ENCODE measurements at places on chromosomes 13 and 19.
A peak's percentile ranks its signal among the peaks of the same experiment; 100 is the strongest.

DNA sequence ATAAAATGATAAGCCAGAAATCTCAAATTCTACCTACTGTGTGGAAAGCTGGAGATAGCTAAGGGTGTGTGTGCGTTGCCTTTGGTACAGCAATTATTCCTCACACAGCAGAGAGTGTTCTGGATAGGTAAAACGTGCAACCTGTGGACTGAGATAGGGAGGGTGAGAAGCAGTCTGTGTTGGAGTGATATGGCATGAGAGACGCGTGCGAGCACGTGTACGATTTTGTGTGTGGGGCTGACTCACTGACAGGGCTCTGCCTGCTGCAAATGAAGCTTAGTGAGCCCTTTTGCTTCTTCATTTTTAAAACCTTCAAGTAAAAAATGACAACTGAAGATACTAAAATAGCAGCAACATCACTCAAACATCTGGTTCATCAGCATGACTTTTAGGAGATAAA lies 35.7 kb upstream of the SLC10A2 start:
- no peak for DNase-seq

- DNase-seq, result no peak
Observed at GRCh38 chr19:3163230-3163886, 15.2 kb upstream of the S1PR4 start.

- DNase-seq, result no peak
Observed at GRCh38 chr19:6241680-6242377, 37.9 kb downstream of the MLLT1 start.

- DNase-seq, result no peak
Observed at GRCh38 chr13:79141082-79141481, 265.0 kb downstream of the RBM26 start.

DNA sequence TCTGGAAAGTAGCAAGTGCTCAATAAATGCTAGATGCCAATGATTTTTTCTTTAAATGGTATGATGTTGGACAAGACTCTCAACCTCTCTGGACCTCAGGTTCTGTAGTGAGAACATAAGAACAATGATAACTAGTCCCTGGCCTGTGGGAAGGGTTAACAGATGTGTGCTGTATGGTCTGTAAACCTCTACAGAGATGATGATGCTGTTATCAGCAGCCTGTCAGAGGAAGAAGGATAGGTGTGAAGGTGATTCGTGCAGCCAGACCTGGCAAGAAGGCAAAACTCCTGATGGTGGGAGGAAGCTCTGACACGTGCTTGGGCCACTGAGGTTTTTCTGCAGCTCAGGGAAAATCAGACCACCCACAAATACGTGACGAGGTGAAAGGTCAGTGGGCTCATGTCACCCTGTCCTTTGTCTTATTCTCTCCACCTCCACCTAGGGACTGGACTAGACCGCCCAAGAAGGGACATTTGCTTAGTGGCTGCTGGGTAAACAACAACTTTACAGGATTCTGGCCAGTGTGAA lies 36.7 kb upstream of the UBL3 start:
- no peak for DNase-seq

DNA sequence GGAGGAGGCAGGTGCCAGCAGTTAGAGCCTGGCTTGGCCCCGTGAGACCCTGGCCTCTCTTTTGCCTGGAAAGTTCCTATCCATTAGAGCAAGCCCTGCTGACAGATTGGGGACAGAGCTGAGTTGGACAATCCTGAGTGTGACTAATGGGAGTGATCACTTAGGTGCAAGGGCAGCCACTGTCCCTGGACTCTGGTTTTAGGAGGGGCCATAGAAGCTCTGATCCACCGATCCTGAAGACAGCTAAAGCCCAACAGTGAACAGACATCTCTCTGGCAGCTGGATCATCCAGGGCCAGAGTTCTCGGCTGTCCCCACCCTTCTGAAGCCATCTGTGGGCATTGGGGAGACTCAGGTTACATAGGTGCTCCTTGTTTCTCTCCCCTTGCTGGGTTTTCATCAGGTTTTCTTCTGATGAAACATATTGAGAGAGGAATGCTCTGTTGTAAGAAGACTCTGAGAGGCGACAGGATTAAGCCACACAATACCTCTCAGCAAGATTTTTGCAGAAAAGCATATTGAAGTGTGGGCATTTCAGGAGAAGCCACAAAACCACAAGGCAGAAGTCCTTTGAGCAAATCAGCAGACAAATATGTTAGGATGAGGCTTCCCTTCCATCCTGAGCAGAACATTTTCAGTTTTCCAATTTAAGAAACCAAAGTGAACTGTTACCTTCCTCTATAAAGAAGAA lies 288.0 kb upstream of the MAB21L1 start:
- no peak for DNase-seq

DNA sequence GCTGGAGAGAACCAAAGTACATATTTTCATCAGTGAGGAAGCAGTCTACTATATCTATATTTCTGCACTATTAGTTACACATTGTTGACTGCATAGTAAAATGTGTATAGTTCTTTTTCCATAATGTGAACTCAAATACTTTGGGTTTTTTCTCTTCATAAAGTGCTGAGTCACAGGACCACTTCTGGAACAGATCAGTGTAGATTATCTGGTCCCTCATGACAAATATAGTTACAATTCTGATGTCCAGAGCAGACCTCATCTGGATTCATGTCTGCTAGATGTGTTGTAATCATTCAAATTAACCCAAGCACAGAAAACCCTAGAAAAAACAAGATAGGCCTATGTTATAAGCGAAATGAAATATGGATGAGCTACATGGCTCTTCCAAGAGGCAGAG lies 171.4 kb downstream of the SUCLA2 start:
- no peak for DNase-seq

DNA sequence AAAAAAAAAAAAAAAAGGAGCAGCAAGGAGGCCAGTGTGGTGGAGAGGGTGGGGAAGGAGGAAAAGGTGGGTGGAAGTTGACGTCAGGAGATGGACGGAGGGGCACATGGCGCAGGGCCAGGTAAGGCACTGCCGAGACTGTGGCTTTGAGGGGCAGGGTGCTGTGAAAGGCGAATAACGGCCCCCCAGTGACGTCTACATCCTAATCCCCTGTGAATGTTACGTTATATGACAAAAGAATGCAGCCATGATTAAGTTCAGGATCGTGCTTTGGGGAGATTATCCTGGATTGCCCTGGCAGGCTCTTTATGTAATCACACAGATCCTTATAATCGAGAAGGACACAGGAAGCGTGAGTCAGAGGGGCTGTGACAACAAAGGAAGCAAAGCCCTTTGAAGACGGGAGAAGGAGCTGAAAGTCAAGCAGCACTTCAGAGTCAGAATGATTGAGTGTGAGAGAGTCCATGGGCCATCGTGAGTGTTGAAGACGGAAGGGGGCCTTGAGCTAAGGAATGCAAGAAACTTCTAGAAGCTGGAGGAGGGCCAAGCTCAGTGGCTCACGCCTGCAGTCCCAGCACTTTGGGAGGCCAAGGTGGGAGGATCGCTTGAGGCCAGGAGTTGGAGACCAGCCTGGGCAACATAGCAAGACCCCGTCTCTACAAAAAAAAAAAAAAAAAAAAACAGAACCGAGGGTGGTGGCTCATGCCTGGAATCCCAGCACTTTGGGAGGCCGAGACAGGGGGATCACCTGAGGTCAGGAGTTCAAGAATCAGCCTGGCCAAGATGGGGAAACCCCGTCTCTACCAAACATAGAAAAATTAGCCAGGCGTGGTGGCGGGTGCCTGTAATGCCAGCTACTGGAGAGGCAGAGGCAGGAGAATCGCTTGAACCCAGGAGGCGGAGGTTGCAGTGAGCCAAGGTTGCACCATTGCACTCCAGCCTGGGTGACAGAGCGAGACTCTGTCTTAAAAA lies 13.8 kb upstream of the CEACAM16 start:
- peak; percentile 71 for DNase-seq

- DNase-seq, result no peak
Observed at GRCh38 chr13:61146158-61146557, 269.5 kb downstream of the PCDH20 start.

All from GM04503 (cell line).